ENCODE measurements at places on chromosomes 2 and 18. TPM values are rescaled to one million over a fixed set of nuclear protein-coding genes. Genes with fewer than 3 reads are reported as not detected.

Gene TPRKB
- total RNA-seq: 40.4 TPM

Gene TEKT4
- total RNA-seq: not detected

Gene CAVIN2
- total RNA-seq: 16.4 TPM

Gene GALNT5
- not detected for total RNA-seq

Gene CHPF
- total RNA-seq: 81.2 TPM

Gene POTEC
- not detected for total RNA-seq

Gene SLC35F5
- 64.9 TPM for total RNA-seq

Gene TUBA4B
- total RNA-seq: not detected

Gene IL36A
- not detected for total RNA-seq

Gene NAT8
- total RNA-seq: not detected

Gene ALPI
- not detected for total RNA-seq

Gene COLEC11
- not detected for total RNA-seq

Gene TMEM17
- 2.6 TPM for total RNA-seq

Gene PIKFYVE
- 27.2 TPM for total RNA-seq

Gene IL18R1
- 3.5 TPM for total RNA-seq

Gene LYPD6B
- total RNA-seq: 0.37 TPM

Gene IL36B
- total RNA-seq: not detected

Gene NEB
- 1.2 TPM for total RNA-seq

Gene ABCG8
- total RNA-seq: not detected

Gene MBP
- 31.6 TPM for total RNA-seq

Gene RAD51AP2
- total RNA-seq: 0.14 TPM

Gene CCNYL1
- 19.7 TPM for total RNA-seq

Gene SLC19A3
- total RNA-seq: not detected

Gene FAM237A
- total RNA-seq: not detected

Gene DUSP19
- total RNA-seq: 1.0 TPM

Gene SERPINB7
- total RNA-seq: 2.6 TPM

Gene SRD5A2
- not detected for total RNA-seq

Data from MCF 10A (cell line).